M059J (cell line): ENCODE measurements at places on chromosomes 16 and 17. TPM values are rescaled to one million over a fixed set of nuclear protein-coding genes. Genes with fewer than 3 reads are reported as not detected.

DNA sequence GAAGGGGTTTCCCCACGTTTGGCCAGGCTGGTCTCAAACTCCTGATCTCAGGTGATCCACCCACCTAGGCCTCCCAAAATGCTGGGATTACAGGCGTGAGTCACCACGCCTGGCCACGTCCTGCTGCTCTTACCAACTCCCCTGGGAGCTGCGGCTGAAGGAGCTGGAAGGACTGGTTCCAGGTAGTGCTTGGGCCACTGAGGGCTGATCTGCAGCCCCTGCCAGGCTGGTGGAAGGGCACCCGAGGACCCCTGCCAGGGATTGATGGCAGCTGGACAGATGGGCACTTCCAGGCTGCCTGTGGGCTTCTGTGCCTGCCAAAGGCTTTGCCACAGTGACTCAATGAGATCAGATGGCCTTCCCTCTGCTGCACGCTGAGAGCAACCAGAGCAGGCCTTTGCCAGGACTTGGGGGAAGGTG is 2.3 kb downstream of the OXLD1 start:
- no peak for DNase-seq

The SPATA22 gene
- not detected in 2 replicates for total RNA-seq

GRCh38 chr17:83012868-83013778 is 66.3 kb upstream of the METRNL start:
- DNase-seq: peak; percentile 11

The HSD11B2 gene
- total RNA-seq: 0.25 and 0.30 TPM in 2 replicates

GRCh38 chr16:81632392-81633146 is 146.5 kb upstream of the PLCG2 start:
- DNase-seq: peak; percentile 97

- DNase-seq: no peak
Observed at GRCh38 chr16:27175888-27176287, 27.4 kb upstream of the KDM8 start.

GRCh38 chr16:88338896-88339295 is 43.9 kb upstream of the ZNF469 start:
- no peak for DNase-seq

The ABI3 gene
- total RNA-seq: 0.12 TPM in 1 of 2 replicates, not detected in the other

DNA sequence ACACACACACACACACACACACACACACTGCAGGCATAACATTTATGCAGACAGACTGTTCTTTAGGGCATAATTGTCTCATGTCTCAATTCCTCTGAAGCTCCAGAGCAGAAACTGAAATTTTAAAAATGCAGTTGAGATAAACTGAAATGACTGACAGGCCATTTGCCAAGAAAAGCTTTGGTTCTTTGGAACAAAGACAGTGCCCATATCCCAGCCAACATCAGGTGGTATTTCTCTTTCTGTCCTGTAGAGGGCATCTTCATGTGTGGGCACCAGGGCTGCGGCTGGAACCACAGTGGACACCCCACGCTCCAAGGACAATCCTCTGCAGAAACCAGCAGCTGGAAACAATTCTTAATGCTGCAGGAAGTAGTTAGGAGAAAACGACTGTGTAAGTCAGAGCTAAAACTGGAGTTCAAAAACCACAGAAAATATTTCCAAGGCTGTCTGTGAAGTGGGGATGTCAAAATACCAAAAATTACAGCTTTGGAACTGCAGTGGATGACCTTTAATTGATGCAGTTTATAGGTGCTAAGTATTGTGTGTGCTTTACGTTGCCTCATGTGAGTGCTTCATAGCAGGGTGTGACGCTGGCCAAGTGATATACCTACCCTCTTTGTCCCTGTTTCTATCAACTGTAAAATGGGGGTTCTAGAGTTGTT is 10.6 kb upstream of the MEFV start:
- peak; percentile 43 for DNase-seq

The KRTAP4-5 gene
- total RNA-seq: not detected in 2 replicates

- DNase-seq: peak; percentile 95
Observed at GRCh38 chr16:89324056-89325010, 106.8 kb downstream of the ZNF778 start.

DNA sequence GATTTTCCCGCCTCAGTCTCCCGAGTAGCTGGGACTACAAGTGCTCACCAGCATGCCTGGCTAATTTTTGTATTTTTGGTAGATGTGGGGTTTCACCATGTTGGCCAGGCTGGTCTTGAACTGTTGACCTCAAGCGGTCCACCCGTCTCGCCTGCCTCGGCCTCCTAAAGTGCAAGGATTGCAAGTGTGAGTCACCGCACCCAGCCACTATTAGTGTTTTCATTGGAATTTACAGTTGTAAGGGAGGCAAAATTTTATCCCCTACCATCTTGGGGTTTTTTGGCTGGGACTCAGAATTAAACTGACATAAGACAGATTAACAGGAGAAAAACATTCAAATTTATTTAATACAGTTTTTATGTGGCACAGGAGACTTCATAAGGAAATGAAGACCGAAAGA is 12.3 kb upstream of the MYCBPAP start:
- peak; percentile 82 for DNase-seq

The ORC6 gene
- total RNA-seq: 44.9 and 60.6 TPM in 2 replicates

The PAFAH1B1 gene
- total RNA-seq: 70.9 and 109 TPM in 2 replicates

The PLSCR3 gene
- 17.0 and 29.2 TPM in 2 replicates for total RNA-seq

The MYH8 gene
- not detected in 2 replicates for total RNA-seq

GRCh38 chr17:42698736-42699414 is 16.5 kb downstream of the CNTNAP1 start:
- DNase-seq: peak; percentile 73

The MYCBPAP gene
- total RNA-seq: 0.12 TPM in 1 of 2 replicates, not detected in the other

DNA sequence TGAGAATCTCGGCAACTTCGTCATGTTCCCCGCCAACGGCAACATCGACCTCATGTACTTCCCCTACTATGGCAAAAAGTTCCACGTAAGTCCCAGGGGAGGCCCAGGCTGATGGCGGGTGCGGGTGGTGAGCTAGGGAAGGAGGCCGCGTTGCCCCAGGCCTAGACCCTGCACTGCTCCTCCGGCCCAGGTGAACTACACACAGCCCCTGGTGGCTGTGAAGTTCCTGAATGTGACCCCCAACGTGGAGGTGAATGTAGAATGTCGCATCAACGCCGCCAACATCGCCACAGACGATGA is 4.8 kb downstream of the ATP1B2 start:
- DNase-seq: no peak

The KCNG4 gene
- total RNA-seq: not detected in 2 replicates

The MARVELD3 gene
- total RNA-seq: not detected in 2 replicates

DNA sequence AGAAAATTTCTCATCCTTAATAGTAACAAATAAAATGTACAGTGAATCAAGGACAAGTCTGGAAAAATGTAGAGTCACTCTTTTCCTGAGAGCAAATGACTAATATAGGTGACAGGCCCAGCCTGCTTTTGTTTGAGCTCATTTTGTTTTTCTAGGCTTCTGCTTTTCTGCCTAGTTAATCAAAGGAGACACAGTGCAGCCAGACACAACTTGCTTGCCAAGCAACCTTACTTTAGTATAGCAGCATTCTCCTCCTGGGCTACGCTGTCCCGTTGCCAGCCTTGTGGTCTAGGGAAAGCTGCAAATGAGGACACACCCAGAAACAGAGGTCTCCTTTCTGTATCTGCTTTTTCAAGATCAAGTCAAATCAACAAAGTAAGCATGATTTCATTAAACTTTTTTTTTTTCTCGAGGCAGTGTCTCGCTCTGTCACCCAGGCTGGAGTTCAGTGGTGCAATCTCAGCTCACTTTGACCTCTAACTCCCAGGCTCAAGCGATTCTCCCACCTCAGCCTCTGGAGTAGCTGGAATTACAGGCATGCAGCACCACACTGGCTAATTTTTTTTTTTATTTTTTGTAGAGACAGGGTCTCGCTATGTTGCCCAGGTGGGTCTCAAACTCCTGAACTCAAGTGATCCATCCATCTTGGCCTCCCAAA is 17.2 kb downstream of the GINS3 start:
- peak; percentile 91 for DNase-seq

DNA sequence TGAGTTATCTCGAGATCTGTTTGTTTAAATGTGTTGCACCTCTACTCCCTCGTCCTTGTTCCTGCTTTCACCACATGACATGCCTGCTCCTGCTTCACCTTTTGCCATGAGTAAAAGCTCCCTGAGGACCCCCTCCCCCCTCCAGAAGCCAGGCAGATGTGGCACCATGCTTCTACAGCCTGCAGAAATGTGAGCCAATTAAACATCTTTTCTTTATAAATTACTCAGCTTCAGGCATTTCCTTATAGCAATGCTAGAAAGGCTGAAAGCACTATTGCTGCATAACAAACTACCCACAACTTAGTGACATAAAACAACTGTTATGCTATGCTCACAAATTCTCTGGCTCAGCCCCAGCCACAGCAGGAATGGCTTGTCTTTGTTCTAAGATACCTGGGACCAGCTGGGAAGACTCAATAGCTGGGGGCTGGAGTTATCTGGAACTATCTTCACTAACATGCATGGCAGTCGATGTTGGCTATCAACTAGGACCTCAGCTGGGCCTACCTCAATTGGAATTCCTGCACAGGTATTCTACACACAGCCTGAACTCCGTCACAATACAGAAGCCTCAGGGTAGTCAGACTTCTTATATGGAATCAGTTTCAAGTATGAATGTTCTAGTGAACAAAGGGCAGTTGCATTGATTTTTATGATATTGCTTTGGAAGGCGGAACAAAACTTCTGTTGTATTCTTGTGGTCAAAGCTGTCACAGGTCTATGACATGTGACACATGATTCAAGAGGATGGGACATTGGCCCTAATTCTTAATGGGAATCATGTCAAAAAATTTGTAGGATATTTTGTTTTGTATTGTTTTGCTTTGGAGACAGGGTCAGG is 186.0 kb upstream of the PIRT start:
- no peak for DNase-seq

The DNAH2 gene
- total RNA-seq: 0.02 TPM in 1 of 2 replicates, not detected in the other

The ACLY gene
- total RNA-seq: 103 and 151 TPM in 2 replicates

GRCh38 chr17:7184091-7184488 is 4.9 kb upstream of the ASGR1 start:
- DNase-seq: no peak

The CLEC18A gene
- total RNA-seq: 0.05 TPM in 1 of 2 replicates, not detected in the other

DNA sequence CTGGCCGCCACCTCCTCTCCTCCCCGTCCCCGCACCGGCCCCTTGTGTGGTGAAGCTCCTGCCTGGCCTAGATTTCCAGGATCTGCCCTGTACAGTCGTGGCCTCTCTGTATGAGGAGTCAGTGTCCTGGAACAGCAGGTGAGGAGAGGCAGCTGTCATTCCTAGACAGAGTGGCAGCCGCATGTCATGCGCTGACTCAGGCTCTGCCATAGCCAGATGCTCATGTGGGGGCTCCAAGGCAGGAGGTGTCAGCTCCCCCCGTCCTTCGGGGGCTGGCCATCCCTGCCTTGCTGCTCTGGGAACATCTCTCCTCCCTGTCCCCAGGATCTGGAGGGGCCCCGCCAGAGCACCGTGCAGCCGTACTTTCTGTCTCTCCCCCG is 60.4 kb downstream of the BAIAP2 start:
- no peak for DNase-seq

The SMTNL2 gene
- total RNA-seq: not detected in 2 replicates

The CES3 gene
- total RNA-seq: 0.44 and 1.0 TPM in 2 replicates

DNA sequence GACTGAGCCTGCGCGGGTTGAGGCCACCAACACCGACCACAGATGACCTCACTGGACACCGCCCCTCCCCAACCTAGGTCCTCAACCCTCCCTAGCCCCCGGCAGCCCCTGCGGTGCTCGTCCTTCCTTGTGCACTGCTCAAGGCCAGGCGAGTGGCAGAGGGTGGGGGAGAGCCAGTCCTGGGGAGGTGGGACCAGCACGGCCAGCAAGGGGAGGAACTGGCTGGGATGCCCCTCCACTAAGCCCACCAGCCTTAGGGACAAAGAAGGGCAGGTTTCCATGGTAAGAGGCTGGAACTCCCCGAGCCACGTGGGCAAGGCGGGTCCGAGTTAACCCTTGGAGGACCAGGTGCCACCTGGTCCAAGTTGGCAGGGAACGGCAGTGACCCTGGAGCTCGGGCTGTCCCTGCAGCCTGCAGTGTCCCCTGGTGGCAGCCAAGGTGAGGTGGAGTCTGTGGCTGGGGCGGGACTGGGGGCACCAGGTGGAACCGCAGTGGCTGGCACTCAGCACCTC is 9.2 kb downstream of the FSCN2 start:
- DNase-seq: no peak

GRCh38 chr17:68861602-68862001 is 93.6 kb downstream of the ABCA8 start:
- no peak for DNase-seq

- DNase-seq: no peak
Observed at GRCh38 chr16:57619133-57619605, 9.3 kb upstream of the ADGRG1 start.

GRCh38 chr17:28199728-28200127 is 119.3 kb upstream of the TMEM97 start:
- DNase-seq: no peak

DNA sequence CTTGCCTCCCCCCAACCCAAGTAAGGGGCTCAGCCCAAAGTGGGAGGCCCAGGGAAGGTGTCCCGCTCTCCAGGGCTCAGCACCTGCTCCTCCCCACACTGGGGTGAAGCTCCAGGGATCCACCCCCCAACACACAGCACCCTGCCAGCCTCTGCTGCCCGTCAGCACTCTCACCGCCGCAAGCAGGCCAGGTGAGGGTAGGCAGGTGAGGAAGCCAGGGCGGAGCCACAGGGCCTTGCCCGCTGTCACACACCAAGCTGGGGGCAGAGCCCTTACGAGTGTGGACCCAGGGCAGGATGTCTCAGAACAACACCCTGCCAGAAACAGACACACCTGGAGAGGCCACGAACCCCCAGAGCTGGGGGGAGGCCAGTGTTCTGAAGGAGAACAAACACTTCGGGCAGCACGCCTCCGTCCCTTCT is 19.5 kb downstream of the PLLP start:
- no peak for DNase-seq

GRCh38 chr17:45954914-45955313 is 44.1 kb upstream of the STH start:
- peak; percentile 27 for DNase-seq

GRCh38 chr17:56291226-56291805 is 138.0 kb downstream of the ANKFN1 start:
- DNase-seq: peak; percentile 68

DNA sequence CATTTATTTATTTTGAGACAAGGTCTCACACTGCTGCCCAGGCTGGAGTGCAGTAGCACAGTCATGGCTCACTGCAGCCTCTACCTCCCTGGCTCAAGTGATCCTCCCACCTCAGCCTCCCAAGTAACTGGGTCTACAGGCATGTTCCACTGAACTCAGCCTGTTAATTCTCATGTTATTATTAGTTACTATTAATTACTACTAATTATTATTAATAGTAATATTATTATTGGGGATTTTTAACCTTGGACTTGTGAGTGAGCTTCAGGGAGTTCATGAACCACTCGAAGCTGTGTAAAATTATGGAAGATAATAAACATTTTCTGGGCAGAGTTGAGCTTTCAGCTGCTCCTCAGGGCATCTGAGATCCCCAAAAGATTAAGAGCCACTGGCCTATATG is 4.6 kb upstream of the STAC2 start:
- no peak for DNase-seq

GRCh38 chr17:49513044-49513395 is 17.9 kb downstream of the NGFR start:
- no peak for DNase-seq

DNA sequence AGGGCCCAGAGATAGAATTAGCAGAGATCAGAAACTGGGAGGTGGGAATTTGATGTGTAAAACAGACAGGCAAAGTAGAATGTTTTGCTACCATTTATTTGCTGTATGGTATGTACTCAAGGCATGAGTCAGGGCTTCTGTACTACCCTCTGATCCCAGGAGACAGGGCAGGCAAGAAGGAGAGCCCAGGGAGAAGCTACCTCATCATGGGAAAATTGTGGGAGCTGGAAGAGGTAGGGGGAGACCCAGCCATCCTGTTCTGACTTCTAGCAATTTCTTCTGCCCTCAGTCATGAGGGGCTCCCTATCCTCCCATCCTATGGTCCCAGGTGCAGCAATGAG is 1.7 kb upstream of the PIGS start:
- DNase-seq: no peak

- DNase-seq: no peak
Observed at GRCh38 chr16:6926341-6926740, 406.3 kb upstream of the RBFOX1 start.
